ENCODE measurements at places on chromosomes 7 and 10.

- DNase-seq = no peak
Observed at GRCh38 chr7:32073533-32073932, 3.3 kb upstream of the PDE1C start.

- no peak for DNase-seq
Observed at GRCh38 chr10:10804998-10805740, 212.5 kb upstream of the CELF2 start.

GRCh38 chr10:127142856-127143255 is 53.5 kb downstream of the INSYN2A start:
- no peak for DNase-seq

DNA sequence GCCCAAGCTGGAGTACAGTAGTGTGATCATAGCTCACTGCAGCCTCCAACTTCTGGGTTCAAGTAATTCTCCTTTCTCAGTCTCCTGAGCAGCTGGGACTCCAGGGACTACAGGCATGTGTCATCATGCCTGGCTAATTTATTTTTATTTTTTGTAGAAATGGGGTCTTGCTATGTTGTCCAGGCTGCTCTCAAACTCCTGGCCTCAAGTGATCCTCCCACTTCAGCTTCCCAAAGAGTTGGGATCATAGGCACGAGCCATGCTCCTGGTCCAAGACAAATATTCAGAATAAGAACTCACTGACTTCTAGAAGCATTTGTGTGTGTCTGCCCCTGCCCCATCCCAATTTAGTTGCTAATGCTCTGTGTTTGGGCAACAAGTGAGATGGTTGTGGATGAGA is 151.8 kb downstream of the ITGA8 start:
- DNase-seq = no peak

DNA sequence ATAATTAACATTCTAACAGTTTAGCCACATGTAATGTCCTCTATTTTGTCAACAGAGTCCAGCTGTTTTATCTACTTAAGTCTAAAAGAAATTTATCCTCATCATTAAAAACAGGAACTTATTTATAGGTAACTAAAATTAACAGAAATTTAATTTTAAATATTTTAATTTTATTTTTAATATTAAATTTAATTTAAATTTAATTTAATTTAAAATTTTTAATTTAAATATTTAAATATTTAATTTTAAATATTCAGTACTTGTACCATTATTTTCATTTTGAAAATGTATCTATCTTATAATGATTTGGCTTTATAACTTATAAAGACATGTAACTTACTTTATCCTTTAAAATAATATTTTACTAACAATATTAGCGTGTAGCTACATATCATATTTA is 1.0 kb upstream of the GPR22 start:
- no peak for DNase-seq

All from stimulated activated CD4-positive, alpha-beta T cell treated with anti-CD3 and anti-CD28 coated beads, Interleukin-15, amount 100 ng/mL, for 1 hour (primary cell).